Pulmonary artery endothelial cell (primary cell): ENCODE measurements at places on chromosomes 1 and 21.

- no peak for DNase-seq
These were observed 11.4 kb upstream of the TENT5C start for GRCh38 chr1:117594261-117594990.

GRCh38 chr1:159008744-159009188 is 941 bp upstream of the IFI16 start:
- DNase-seq: no peak

DNA sequence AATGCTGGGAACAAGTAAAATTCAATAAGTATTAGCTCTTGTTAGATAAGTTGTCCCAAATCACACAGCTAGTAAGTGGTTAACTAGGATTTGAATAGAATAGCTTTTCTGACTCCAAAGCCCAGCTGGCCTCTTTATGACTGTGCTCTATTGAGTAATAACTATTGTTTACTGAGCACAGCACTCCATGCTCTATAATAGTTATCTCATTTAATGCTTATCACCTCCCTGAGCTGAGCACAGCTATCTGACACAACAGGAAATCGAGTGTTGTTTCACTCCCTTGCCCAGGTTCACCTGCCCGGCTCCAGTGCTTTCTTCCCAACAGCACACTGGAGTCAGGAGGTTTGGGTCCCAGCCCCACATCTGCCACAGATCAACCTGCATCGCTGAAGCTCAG is 38.8 kb upstream of the STMN1 start:
- DNase-seq: no peak

DNA sequence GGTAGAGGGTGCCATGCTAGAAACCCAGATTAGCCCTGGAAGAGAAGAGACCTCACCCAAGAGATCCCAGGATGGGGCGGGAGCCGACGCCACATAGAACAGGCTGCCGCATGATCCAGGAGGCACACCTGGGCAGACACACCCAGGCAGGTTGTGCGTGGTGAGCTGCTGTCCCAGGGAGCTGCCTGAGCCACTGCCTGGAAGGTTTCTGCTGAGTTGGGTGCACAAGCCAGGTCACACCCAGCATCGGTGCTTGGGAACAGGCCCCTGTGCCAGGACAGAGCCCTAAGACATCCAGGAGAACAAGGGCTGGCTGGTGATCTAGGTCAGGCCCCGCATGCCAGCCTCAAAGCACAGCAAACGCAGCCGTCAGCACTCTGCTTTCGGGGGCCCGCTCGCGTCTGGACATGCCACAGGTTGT is 40.2 kb downstream of the CTNNBIP1 start:
- no peak for DNase-seq

GRCh38 chr1:66999640-67000400 is 54.1 kb downstream of the SLC35D1 start:
- DNase-seq: no peak

DNA sequence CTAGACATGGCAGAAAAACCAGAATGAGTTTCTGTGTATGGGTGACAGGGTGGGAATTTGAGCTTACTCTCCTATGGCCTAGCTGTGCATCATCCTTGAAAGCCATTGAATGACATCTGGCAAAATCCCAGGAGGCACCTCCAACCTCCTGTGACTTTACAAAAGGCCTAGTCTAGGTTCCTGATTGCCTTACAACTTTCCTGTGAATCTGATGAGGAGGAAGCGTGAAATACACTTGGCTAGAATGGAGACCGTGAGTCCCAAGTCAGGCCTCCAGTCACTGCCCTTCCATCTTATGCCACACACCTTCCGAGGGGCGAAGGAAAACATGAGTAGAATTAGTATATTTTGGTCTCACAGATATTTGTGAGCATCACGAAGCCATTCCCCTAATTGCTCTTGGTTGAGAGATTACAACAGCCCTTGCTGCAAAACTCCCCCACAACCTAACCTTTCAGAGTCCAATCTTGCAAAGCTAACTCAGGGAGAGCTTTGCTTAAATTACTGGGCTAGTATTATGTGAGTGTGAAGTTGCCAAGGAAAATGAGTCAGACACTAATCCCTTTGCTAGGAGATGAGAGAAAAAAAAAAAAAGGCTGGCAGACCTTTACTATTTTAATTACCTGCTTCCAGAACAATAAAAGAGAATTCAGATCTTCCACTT is 36.3 kb upstream of the PAXBP1 start:
- DNase-seq: no peak

GRCh38 chr1:8207202-8207601 is 110.7 kb upstream of the SLC45A1 start:
- DNase-seq: no peak

DNA sequence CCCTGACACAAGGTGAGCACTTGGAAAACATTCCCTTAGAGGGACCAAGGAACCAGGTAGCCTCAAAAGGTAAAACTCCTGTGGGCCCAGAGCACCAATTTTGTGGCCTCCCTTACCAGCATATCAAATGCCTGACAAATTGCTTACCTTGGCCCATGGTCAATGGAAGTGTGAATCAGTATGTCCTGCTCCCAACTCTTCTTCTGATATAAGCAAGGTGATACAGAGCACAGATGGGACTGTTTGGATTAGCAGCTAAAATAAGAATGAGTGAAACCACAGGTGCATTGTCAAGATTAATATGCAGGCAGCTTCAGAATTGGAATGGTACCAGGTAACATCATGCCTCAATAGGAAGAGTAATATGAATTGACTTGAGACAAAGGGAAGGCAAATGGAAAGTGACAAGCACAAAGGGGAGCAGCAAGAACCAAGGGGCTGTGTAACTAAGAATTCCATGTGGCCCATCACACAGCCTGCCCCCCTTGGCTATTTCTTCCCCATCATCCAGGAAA is 156.8 kb upstream of the KCND3 start:
- DNase-seq: no peak

- no peak for DNase-seq
These were observed 79.0 kb downstream of the SLC45A1 start for GRCh38 chr1:8396786-8397406.

- DNase-seq: peak; percentile 76
These were observed 5.9 kb downstream of the CLCA2 start for GRCh38 chr1:86429835-86430234.

DNA sequence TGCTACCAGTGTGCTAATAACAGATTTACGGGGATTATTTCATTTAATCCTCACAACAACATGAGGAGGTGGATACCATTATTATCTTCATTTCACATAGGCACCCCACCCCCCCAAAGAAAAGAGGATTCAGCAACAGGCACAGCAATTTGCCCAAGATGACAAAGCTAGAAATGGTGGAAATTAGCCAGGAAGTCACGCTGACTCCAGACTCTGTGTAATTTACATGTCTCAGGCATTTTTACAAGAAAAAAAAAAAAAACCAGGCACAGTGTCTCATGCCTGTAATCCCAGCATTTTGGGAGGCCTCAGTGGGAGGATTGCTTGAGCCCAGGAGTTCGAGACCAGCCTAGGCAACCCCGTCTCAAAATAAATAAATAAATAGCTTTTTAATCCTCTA is 37.5 kb upstream of the PRDM2 start:
- DNase-seq: no peak

GRCh38 chr1:119713039-119713748 is 1.5 kb downstream of the PHGDH start:
- DNase-seq: no peak

GRCh38 chr1:107807405-107807804 is 157.6 kb downstream of the VAV3 start:
- DNase-seq: no peak

- DNase-seq: no peak
These were observed 115.8 kb upstream of the ZRANB2 start for GRCh38 chr1:71196685-71197084.

DNA sequence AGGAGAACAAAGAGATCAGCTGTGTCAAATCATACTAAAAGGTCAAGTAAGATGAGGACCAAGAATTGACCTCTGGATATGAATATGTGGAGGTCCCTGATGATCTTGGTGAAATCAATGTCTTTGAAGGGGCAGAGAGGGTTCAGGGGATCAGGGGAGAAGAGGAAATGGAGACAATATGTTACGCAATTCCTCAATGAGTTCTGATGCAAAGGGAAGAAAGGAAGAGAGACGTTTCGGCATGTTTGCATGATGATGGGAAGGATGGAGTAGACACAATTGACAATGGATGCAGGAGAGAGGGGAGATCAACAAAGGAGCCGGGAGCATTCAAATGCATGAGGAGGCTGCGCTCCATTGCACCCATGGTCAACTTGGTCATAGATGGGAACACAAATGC is 36.0 kb upstream of the GUCA2B start:
- DNase-seq: no peak

- no peak for DNase-seq
These were observed 72.3 kb downstream of the RUSC1 start for GRCh38 chr1:155392898-155393411.

DNA sequence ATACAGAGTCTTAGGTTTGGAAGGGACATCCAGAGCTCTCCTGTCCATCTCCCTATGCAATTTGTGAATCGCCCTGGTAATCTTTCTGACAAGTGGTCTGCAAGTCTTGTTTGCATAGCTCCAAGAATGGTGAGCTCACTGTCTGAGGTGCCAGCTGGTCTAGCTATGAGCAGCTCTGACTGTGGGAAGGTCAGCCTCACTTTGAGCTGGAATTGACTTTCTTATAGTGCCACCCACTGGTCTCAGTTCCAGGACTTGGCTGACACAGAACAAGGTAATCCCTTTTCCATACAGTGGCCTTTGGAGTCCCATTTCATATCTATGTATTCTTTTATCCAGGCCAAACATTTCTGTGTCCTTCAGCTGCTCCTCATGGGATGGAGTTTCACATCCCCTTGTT is 95.6 kb upstream of the C8B start:
- DNase-seq: no peak

DNA sequence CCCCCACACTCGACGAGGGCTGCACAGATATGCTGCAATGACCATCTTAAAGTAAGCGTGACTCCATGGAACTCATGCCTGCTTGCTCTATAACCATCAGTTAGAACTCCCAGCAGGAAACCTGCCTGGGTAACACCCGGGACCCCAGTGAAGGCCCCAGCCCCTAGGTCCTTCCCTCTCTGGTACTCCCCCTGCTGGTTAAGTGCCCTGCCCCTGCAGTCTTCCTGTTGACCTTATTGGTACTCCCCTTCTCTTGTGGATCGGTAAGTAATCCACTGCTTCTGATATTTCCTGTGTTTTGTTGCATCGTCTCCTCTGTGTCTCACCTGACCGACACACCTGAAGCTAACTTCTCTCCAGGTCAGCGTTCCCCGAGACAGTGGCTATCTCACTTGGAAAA is 104.8 kb upstream of the COG2 start:
- no peak for DNase-seq

GRCh38 chr1:241927321-241927720 is 30.2 kb upstream of the BECN2 start:
- no peak for DNase-seq

DNA sequence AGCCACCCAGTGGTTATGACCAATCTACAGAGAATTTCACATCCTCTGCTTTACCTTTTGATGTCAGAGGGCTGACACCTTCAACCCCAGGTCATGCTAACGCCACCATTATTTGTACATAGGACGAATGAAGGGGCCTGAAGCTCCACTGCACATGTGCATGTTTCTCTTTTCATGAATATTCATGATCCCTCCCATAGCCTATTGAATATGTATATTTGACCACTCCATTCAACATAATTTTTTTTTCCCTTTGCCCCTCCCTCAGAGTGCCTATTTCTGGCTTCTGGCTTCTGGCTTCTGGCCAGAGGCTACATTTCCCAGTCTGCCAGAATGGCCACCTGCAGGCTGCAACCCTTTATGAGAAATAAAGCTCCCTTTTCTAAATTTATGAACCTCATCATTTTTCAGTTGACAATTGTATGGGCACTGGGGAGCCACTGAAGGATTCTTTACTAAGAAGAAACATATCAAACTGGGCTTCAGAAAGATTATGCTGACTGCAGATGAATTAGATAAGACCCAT is 406.7 kb downstream of the SIPA1L2 start:
- DNase-seq: no peak

- DNase-seq: no peak
These were observed 8.2 kb downstream of the TTC13 start for GRCh38 chr1:230970432-230970831.

GRCh38 chr1:74673351-74674111 is at the start of gene ERICH3:
ERICH3 (minus strand) TSS chr1:74673792; CDS start chr1:74673519, 273 bp downstream.
- DNase-seq: no peak

- no peak for DNase-seq
These were observed 49.9 kb downstream of the MAN1C1 start for GRCh38 chr1:25666460-25666859.

- DNase-seq: peak; percentile 20
These were observed 35.4 kb upstream of the MYBPHL start for GRCh38 chr1:109341944-109342930.

DNA sequence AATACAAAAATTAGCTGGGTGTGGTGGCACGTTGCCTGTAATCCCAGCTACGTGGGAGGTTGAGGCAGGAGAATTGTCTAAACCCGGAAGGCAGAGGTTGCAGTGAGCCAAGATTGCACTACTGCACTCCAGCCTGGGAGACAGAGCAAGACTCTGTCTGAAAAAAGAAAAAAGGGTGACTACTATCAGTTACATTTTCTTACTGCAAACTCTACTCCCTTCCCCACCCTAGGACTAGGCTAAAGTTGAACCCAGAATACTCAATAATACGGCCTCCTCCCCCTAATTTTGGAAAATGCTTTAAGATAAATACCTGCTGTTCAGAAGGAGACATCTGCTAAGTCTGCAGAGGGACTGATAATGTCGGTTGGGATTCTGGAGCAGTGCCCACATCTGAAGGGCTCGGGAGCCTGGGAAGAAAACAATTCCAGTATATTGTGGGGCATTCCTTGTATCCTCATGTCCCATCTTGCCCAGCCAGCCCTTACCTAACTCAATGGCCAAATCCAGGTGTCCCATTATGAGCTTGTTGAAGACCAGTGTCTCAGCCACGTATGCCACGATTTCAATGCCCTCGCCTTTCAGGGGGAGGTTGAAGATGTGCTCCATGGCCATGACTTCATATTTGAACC is 89.7 kb downstream of the ADCY10 start:
- DNase-seq: no peak

DNA sequence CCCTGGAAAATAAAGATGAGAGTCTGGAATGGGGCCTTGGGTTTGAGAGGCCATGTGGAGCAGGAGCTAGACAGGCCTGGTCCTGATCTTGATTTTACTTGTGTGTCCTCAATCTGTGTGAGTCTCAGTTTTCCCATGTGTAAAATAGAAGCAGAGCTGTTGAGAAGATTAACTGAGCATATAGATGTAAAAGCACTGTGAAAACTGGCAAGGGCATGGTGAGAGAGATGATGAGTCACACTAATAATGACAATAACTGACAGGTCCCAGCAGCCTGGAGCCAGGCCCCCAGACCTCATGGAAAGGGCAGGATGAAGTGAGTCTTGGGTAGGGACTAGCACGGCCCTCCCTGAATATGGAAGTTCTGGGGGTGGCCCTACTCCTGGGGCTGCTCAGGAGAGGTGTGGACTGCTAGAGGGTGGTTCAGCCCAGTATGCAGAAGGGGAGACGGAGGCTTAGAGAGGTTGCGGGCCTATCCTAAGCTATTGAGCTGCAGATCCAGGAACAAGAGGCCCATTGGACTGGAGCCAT is 2.8 kb upstream of the AHDC1 start:
- no peak for DNase-seq
